CD4-positive, alpha-beta T cell treated with Interleukin-17A for 4 hours (primary cell): ENCODE measurements at places on chromosomes 2 and 18.

DNA sequence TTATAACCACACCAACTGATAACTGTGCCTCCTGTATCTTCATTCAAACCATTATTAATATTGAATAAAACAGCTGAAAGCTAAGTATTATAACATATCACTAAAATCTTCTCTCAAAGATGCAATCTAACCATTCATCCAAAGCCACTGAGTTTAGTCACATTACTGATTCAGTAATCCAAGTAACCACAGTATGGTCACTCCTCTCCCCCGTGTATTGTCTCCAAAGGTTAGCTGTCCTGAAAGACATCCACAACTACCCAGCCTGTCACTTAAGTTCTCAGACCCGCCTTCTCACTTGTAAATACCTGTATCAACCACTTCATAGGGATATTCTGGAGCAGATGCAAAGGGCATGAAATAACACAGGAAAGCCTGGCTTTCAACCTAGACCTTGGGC lies 213.4 kb upstream of the BOD1L2 start:
- no peak for DNase-seq

DNA sequence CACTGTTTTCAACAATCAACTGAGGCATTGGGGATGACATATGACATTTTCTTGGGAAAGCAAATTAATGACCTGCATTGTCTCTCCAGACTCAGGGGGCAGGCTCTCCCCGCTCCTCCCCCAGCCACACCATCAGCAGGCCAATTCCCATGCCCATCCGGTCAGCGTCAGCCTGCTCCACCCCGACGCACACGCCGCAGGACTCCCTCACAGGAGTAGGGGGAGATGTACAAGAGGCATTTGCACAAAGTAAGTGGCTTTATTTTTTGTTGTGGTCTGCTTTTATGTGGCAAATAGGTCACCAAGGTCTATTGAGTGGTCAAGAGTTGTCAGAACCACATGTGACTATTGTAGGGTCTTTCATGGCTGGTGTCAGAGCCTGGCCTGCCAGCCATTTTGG lies 165.1 kb downstream of the DTNA start:
- no peak for DNase-seq

- DNase-seq: no peak
Observed at GRCh38 chr18:54117853-54118773, 106.4 kb downstream of the MBD2 start.

DNA sequence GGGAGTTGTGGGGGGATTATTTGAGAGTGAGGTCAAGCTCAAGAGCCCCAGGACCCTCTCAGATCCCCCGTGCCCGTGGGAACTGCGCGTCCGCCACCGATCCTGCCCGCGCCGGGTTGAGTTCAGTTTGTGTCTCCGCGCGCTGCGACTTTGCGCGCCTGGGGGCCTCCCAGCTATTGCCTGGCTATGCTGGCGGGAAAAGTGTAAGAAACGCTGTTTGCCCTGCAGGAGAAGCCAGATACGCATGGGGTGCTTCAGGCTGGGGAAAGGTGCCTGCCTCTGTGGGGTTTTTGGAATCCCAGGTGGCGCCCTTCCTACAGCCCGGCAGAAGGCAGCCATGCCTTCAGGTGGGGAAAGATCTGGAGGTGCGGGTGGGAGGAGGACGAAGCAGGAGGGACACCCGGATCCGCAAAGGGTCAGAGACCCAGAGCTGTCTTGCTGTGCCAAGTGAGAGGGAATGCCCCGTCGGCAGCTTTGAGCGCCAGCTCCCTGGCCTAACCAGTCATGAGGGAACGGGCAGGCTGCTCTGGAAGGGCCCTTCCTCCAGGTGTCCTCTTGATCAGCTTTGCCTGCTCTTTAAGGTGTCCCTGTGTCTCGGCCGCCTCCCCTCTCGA lies 22.5 kb downstream of the TEX44 start:
- DNase-seq: no peak

- DNase-seq: no peak
Observed at GRCh38 chr2:20207051-20207450, 17.9 kb downstream of the SDC1 start.

DNA sequence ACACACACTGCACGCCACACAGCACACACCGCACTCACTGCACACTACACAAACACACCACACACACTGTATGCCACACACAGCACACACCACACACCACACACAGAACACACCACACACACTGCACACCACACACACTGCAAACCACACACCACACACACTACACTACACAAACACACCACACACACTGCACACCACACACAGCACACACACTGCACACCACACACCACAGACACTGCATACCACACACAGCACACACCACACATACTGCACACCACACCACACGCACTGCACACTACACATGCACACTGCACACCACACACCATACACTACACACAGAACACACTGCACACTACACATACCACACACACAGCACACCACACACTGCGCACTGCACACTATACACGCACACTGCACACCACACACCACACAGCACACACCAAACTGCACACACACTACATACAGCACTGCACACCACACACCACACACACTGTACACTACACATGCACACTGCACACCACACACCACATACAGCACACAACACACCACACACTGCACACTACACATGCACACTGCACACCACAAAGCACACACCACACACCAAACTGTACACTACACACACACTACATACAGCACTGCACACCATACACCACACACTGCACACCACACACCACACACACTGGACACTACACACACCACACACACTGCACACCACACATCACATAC lies 59.6 kb downstream of the ASB1 start:
- no peak for DNase-seq

DNA sequence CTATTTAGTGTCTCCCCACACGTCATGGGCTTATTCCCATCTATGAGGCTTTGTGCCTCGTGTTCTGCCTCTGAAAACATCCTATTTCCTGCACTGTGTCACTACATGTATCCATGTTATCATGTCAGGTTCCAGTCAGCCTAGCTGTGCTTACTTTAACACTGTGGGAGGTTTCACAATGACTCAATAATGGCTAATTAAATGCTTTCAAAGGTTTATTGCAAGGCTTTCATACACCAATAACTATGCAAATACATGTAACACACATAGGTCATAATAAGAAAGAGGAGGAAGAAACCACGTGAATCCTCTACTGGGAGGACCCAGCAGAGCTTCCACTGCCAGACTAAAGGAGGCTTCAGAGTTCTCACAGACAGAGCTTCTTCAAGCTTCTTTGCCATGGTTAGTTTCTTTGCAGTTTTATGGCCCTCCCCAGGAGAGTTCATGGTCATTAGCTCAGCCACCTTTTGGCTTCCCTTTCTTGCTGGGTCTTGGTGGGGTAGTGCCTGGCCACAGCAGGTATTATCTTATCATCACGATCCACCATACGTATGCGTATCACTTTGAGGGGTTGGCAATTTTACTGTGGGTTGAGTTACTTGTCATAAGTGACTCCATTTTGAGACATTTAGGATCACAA lies 5.1 kb upstream of the COLEC12 start:
- no peak for DNase-seq

DNA sequence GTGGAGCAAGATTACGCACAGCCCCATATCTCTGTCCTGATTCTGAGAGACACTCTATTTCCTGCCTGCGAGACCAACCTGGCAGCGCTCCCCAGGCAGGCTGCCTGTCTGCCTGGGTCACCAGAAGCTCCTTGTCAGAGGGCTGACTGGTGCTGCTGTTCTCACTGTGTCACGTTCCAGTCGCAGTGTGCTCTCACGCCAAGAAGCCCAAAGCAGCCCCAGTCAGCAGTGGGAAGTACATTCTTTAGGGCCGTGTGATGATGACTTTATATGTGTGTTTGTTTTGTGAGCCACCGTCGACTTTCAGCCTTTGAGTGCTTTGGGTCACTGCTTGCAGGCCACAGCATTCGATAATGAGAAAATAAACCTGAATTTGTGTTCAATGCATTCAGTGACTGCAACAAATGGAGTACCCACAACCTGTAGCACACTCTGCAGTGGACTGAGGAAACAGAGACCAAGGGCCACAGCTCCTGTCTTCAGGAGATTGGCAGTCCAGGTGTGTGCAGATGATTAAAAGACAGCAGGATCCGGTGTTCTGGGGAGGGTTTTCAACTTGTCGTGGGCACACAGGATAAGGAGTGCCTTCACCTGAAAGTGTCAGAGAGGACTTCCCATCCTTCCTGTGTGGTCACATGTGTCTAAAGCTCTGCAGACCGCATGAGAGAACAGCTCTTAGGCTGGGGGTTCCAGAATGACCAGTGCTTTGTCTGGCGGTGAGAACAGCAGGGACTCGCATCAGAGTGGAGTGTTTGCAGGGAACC lies 4.8 kb downstream of the TNFRSF11A start:
- peak; percentile 44 for DNase-seq

DNA sequence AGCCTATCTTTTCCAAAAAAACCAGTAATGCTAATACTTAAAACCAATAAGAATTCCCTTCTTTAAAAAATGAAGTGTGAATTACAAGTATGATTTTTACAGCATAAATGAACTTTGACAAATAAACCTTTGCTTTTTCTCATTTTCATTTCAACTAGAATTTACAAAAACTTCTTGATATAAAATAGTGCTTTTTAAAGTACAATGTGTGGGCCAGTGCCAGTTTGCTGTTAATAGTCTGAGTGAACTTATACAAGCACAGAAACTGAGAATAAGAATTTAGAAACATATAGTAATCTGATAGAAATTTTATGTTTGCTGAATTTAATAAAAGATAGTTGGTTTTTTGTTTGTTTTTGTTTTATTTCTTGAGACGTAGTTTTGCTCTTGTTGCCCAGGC lies 43.7 kb upstream of the CHRNA1 start:
- no peak for DNase-seq

- peak; percentile 24 for DNase-seq
Observed at GRCh38 chr18:69469444-69469919, 68.8 kb downstream of the DOK6 start.

DNA sequence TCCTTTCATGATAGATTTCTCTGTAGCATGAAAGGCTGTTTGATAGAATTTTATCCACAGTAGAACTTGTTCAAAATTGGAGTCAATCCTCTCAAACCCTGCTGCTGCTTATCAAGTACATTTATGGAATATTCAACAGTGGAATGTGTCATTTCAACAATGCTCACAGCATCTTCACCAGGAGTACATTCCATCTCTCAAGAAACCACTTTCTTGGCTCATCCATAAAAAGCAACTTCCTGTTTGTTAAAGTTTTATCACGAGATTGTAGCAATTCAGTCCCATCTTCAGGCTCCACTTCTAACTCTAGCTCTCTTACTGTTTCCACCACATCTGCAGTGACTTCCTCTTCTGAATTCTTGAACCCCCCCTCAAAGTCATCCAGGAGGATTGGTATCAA lies 29.4 kb downstream of the PDCL3 start:
- DNase-seq: no peak

DNA sequence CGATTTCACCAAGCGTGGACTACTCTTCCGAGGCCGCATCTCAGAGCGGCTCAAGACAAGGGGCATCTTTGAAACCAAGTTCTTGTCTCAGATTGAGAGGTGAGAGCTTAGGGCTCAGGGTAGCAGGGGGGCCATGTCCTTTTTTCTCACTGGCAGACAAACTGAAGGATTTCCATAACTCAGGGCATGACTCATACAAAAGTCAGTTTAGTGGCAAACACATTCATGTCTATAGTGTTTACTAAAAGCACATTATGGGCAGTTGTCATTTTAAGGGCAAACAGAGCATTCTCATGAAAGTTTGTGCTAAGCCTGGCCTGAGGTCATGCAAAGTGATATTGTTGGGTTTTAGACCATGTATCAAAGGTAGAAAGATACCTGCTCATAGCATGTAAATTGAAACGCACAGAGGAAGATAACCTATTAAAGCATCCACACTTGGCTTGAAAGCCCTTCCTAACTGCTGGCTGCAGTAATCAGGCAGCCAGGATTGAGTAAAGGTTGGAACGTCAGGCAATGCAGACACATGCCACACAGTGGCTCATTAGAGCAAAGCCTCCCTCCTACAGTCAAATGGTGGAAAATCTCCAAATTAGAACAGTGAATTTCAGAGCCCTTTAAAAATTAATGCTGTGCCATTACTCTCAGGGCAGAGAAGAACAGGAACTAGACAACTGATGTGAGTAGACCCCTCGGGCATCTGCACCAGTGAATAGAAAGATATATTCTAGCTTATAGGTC lies 54.2 kb downstream of the HK2 start:
- DNase-seq: no peak

DNA sequence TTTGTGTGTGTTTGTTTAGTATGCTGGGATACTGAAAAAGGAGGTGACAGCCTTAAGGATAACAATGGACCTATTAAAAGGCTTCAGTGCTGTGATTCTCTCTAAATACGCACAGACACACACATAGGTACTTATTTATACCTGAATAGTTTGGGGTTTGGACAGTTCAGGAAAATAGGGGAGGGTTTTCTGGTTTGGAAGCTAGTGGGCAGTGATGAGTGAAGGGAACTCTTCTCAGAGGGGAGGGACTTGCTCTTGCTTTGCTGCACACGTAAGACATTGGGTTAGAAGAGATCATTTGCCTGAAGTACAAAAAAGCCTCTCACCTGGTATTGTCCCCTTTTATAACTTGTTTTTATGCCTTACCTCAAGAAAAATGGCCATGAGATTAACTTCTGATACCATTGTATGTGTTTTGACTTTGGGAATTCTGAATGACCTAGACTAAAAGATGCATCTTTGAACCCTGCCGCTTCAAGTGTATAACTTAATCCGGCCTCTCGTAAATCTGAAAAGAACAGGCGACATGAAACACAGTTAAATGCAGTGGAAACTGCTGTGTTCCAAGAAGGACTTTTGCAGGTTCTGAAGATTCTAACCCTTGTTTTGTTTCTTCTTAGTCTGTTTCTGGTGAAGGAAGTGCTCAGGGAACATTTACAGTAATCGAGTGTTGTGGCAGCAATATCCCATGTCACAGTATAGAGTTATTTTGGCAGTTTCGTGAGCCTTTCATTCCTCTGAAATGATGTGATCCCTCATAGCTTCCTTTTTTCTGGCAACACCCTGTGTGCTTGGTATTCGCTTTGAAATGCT lies 2.5 kb downstream of the CRIM1 start:
- DNase-seq: no peak
